T47D (cell line): ENCODE measurements at places on chromosomes 13 and 19.

- peak; percentile 47 for DNase-seq
These were observed 2.8 kb downstream of the BRME1 start for GRCh38 chr19:13902993-13903555.

GRCh38 chr13:43306372-43306771 is 283.0 kb downstream of the DNAJC15 start:
- no peak for DNase-seq

DNA sequence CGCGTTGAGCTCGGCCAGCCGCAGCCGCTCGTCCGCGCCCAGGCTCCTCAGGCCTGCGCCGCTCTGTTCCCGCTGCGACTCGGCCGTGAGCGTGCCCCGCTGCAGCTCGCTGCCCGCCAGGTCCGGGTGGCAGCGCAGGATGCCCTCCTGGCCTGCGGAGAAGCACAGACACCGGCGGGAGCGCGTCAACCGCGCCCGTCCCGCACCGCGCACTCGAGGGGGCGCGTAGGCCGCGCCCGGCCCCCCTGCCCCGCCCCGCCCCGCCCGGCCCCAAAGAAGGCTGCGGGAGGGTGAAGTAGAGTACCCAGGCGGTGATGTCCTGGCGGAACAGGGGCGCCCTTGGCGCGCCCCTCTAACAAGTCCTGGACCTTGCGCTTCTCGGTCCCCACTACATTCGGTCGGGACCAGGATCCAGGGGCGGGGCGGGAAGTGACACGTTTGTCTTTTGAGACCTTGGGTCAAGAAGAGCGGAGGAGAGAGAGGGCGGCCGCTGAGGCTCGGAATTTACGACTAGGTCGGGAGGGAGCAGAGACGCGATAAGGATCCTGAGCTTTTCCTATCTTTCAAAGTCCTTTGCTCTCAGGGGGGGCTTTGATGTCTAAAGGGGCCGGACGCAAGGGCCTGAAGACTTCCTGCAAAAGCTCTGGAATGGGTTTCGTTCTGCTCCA is 9.3 kb upstream of the CDX2 start:
- no peak for DNase-seq

- DNase-seq: no peak
These were observed 140.9 kb upstream of the UBL3 start for GRCh38 chr13:29991343-29991742.

DNA sequence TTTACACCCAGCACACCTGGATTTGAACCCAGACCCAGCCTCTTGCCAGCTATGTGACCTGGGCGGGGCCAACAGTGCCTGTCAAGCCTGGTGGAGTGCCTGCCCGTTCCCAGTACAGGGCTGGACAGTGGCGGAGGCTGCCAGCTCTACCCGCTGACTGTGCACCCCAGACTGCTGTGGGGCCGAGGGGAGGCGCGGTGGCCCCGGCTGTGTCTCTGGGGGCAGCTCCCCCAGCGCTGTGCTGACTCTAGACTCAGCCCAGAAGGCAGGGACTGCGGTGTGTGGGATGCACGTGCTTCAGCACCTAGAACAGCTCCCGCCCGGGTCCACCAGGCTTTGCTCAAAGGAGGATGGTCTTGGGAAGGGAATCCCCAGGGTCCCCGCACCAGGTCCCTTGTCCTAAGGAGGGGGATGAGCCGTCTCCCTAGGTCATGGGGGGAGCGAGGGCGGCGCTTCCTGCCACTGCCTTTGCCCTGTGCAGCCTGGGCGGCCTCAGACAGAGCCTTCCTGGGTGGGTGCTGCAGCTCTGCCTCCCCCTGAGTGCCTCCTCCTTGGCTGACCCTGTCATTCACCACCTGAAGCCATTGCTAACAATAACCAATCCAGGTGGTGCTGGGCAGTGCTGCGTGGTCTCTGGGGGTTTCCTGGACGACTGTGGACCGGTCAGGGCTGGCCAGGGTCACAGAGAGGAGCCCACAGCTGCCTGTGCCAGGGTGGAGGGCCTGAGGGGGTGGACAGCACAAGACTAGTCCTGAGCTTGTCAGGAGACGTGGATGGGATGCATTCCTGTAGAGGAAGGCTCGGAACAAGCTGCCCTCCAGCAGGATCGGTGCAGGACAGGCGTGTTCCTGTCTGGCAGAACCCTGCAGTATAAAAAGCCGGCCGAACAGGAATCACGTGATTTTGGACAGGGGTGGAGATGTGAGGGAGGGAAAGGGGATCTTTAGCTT is 18.6 kb downstream of the TMEM255B start:
- peak; percentile 65 for DNase-seq

DNA sequence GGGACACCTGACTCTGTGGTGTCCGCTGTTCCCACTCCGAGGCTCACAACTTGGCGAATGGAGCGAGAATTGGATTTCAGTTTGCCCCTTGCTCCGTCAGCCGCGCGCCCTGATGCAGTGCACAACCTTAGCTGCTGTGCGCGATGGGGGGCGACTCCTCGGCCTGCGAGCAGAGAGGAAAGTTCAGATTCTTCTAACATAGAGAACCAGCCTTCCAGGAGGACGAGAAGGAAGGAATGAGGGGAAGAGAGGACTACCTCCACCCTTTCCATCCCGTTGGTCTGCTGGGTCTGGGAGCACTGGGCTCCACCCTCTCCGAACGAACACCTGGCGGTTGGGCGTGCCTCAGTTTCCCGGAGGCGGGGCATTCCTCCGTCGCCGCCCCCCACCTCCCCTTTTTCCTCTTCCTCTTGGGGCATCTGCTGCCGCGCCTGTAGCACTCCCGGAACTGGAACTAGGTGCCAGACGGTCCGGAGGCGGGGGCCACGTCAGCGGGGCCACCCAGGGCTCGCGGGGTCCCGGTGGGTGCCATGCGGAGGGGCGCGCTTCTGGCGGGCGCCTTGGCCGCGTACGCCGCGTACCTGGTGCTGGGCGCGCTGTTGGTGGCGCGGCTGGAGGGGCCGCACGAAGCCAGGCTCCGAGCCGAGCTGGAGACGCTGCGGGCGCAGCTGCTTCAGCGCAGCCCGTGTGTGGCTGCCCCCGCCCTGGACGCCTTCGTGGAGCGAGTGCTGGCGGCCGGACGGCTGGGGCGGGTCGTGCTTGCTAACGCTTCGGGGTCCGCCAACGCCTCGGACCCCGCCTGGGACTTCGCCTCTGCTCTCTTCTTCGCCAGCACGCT is at the start of gene KCNK6:
Gene KCNK6, plus strand, starts transcription at position 425 of the 838 bp plus-strand sequence. Its CDS starts 106 bp downstream, at position 531.
- peak; percentile 73 for DNase-seq

DNA sequence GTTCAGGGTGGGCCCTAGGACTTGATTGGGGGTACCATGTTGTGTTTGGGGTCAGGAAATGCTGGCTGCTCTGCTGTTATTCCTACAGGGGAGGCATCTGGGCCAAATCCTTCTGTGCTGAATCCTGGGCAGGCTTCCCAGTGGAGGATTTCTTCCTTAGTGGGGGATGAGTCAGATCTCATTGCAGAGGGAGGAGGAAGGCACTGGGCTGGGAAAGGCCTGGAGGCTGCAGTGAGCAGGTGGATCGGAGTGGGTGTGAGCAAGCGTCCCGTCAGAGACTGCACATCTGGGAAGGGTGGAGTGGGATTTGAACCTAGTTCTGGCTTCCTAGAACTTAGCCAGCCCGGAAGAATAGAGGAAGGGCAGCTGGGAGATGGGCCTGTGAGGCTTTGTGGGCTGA is 11.5 kb downstream of the CCDC124 start:
- no peak for DNase-seq

- DNase-seq: no peak
These were observed 114.2 kb upstream of the CLDN10 start for GRCh38 chr13:95438297-95438696.

DNA sequence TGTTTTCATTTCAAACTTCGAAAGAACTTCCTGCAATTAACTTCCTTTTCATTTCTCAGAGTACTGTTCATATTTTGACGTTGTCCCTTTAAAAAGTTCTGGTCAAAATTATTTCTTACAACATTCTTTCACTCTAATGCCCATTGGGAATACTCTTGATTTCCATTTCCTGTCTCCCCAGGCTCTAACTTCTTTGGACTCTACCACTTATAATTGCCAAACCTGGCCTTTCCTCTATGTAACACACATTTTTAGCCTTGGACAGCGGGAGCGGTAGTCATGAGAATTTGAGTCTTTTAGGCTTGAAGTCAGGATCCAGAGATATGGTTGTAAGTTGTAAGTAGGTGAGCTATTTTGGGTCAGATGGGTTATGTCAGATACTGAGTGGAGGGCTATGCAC is 163.5 kb upstream of the SPRY2 start:
- no peak for DNase-seq

- no peak for DNase-seq
These were observed 3.3 kb downstream of the TIMM13 start for GRCh38 chr19:2423915-2424685.

DNA sequence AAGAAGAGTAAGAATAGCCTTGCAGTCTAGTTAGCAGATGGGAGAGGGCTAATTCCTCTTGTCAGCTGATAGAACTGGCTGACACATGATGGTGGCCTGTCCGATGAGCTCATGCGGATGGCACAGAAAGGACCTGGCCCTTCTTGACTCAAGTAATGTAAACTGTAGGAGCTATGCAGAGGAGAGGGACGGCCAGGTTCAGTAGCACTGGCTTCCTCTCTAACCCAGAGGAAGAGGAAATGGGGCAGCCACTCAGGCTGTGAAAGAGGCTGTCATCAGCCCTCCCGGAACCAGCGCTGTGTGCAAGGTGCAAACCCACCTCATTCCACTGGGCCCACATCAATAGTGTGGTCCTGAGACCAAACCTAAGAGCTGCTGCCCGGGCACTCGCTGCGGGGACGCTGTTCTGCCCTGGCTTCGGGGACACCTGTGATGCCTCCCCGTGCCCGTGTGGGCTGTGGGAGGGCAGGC is 30.8 kb upstream of the USE1 start:
- no peak for DNase-seq

- DNase-seq: peak; percentile 78
These were observed 19.4 kb downstream of the CEACAM21 start for GRCh38 chr19:41595258-41595889.

- no peak for DNase-seq
These were observed 14.0 kb upstream of the CELF5 start for GRCh38 chr19:3210347-3211017.

DNA sequence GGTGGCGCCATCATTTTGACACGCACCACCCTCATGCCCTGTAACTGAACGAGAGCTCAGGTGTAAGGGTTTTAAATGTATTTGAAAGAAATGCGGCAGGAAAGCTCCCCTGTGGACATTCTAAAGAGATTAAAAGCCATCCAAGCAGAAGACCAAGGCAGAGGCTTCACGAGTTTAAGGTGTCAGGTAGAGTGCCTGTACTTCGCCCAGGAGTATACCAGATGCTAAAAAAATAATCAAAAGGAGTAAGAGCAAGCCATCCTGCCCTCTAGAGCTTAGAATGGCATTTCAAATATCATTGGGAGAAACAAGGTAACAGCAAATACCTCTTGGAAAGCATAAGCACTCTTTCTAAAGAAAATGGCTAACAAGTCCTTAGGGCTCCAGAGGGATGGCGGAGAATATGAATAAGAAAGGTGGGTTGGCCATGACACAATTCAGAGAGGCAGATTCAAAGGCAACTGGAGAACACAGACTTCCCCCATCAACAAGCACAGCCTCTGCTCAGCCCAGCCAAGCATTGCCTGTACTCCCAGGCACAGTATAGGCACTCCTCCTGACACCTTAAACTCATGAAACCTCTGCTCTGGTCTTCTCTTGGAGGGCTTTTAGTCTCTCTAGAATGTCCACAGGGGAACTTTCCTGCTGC is 447.6 kb downstream of the SUCLA2 start:
- no peak for DNase-seq

- peak; percentile 82 for DNase-seq
These were observed 8.6 kb upstream of the TYK2 start for GRCh38 chr19:10388957-10389356.

DNA sequence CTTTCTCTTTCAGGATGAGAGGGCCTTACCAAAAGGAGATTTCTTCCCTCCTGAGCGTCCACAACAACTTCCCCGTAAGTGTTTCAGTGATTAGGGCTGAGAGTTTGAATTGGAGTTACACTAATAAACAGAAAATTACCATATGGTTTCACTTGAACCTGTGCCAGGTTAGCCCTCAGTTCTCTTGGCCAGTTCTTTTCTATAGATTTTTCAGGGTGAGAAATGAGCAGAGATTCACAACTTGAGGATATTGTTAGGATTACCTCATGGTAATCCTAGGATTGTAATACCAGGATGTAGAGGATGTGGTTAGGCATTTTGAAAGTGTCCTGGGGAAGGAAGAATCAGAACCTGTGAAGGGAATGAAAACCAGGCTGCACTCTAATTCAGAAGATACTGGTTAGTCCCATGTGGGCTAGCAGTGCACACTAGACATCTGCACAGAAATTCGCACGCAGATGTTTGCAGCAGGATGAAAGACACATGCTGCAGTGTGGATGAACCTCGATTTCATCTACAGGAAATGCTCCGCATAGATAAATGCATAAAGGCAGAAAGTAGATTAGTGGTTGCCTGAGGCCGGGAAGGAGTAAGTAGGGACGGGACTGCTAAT is 24.1 kb downstream of the HNRNPM start:
- no peak for DNase-seq

DNA sequence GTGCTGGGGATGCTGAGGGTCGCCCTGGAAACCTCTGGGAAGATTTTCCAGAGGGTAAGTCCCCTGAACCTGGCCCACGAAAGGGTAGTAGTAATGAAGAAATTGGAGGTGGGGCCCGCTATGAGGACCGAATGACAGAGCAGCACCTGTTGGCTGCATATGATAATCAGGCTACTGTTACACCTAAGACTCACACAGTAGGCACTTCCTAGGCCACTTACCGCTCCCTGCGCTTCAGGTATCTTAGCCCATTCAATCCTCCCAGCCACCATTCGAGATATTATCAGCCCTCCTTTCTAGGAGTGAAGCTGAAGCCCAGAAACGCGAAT is 4.3 kb upstream of the LRFN3 start:
- no peak for DNase-seq

DNA sequence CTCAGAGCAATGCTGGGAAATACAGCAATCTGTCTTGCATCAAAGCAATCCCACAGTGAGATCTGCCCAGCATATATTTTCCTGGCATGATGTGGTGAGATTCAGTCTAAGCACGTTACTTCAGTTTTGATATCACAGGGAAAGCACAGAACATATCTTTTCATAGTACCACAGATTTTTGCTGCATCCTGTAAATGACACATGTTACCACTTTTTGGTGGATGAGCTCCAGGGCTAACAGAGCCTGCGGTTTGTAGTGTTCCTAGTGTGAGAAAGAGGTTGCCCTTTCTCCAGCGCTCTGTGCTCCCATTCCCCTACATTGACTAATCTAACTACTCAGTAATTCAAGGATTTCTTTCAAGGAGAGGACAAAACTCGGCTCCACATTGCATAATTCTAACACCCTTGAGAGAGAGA is 409.0 kb downstream of the GPC6 start:
- no peak for DNase-seq

DNA sequence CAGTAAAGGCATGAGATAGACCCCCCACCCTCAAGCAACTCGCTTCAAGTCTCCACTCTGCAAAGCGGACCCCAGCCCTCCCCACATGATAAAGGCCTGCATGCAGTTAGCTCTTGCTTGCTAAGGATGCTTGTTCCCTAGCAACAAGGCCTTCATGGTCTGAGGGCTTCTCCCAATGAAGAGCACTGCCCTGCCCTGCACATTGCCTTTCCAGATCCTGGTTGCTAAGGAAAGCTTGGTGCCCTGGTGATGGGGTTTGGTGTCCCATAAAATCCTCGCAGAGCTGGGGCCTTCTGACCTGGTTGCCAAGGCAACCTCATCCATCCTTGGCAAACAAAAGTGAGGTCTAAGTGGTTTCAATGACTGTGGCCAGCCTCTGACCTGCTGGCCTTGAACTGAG is 6.0 kb downstream of the DBP start:
- DNase-seq: no peak
